Epithelial cell of proximal tubule (primary cell): ENCODE measurements at places on chromosomes 5 and 9. TPM values are rescaled to one million over a fixed set of nuclear protein-coding genes. Genes with fewer than 3 reads are reported as not detected.

- DNase-seq = peak; percentile 52
These were observed 74.1 kb downstream of the SERINC5 start for GRCh38 chr5:80181618-80182211.

DNA sequence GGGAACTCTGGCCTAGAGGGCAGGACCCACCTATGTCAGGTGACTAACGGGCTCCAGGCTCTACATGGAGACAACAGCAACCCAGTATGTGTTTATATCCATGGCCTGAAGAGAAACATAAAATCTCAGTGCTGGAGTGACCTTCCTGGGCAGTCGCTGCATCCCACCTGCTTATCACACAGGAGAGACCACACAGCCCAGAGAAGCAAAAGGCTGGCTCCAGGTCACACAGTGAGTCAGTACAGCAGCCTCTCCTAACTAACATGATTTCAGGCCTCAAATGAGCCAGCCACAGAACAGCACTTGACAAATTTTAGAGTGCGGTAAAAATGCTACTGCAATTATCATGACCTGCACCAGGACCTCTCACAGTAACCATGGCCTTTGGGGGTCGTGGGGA is 54.0 kb upstream of the TGFBR1 start:
- DNase-seq = no peak

DNA sequence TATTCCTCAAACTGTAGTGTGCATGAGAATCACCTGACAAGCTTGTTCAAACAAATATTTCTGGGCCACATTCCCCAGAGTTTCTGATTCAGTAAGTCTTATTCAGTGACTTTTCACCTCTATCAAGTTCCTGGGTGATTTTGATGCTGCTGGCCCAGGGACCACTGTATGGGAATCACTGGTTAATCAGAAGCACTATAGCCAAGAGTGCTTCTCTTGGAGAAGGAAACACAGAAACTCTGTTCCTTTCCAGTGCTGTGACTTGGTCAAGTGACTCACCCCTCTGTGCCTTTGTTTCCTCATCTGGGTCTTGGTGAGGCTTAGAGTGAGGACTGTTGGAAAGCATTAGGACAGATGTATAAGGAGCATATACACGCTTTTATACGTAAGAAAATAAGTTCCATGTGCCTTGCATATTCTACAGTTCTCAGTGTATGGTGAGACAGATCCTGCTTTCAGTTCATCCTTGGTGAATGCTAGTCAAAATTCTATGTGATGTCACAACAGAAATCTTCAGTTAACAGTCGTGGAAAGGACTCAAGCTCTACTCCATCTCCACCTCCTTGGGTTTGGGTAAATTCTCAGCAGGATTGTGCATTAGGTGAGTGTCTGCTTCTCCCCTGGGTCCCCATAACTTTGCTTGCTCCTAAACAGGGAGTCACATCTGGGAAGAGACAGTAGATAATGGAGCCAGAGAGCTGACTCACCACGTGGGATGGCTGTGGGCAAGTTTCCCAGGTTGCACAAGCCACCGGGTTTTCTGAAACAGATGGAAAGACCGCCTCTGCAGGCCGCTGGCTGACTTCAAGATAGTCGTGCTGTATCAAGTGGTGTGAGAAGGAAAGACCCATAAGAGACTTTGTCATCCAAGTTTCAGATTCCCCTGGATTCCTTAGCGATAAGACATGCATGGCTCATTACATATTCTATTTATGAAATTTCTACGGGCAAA is 117.0 kb downstream of the NXNL2 start:
- DNase-seq = peak; percentile 76

DNA sequence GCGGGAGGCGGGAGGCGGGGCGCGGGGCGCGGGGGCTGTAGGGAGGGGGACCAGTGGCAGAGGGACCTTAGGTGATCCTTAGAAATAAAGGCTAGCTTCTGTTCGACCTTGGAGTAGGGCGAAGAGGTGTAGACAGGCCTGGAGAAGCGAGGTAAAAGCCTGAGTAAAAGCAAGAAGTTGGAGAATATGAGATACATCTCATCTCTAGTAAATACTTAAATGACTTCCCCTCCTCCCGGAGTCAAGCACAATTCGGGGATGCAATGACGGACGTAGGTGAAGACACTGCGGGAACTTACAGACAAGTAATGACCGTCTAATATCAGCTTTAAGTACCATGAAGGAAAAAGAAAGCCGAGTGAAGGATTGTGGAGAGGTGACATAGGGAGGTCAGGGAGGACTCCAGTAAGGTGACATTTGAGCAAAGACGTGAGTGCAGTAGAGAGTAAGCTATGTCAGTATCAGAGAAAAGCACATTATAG is 466 bp downstream of the SMC2 start:
- DNase-seq = no peak

GRCh38 chr5:111572561-111572960 is 60.2 kb upstream of the STARD4 start:
- no peak for DNase-seq

TMOD1 gene
- 0.14 and 0.98 TPM in 2 replicates for total RNA-seq

POC5 gene
- total RNA-seq = 13.7 and 21.9 TPM in 2 replicates

NR2F1-AS1 gene
- 1.2 and 1.6 TPM in 2 replicates for total RNA-seq

NFX1 gene
- 14.2 and 15.6 TPM in 2 replicates for total RNA-seq
